ENCODE measurements at places on chromosomes 7 and 10. TPM values are rescaled to one million over a fixed set of nuclear protein-coding genes. Genes with fewer than 3 reads are reported as not detected.

The NEUROG3 gene
- not detected for total RNA-seq

The CPA1 gene
- total RNA-seq, result not detected

The PKD2L1 gene
- 0.09 TPM for total RNA-seq

The HOXA1 gene
- total RNA-seq, result 3.1 TPM

The IRF5 gene
- 12.5 TPM for total RNA-seq

The ACADSB gene
- 6.9 TPM for total RNA-seq

The LSM5 gene
- total RNA-seq, result 99.6 TPM

The MET gene
- total RNA-seq, result 81.1 TPM

The RTKN2 gene
- 0.91 TPM for total RNA-seq

The TEX47 gene
- not detected for total RNA-seq

The UNCX gene
- not detected for total RNA-seq

The OR6V1 gene
- not detected for total RNA-seq

The AUTS2 gene
- 2.7 TPM for total RNA-seq

The PPP1R3A gene
- not detected for total RNA-seq

The GTF2IRD1 gene
- total RNA-seq, result 25.3 TPM

The SAP25 gene
- total RNA-seq, result 0.39 TPM

The PTEN gene
- 43.2 TPM for total RNA-seq

The TRIM50 gene
- not detected for total RNA-seq

The KCNMA1 gene
- 69.4 TPM for total RNA-seq

The CLEC5A gene
- total RNA-seq, result not detected

The MRPL32 gene
- total RNA-seq, result 79.6 TPM

The GRB10 gene
- 67.0 TPM for total RNA-seq

The MLXIPL gene
- total RNA-seq, result 1.4 TPM

The CPN1 gene
- total RNA-seq, result 0.20 TPM

The BLNK gene
- not detected for total RNA-seq

The MRPL43 gene
- total RNA-seq, result 93.0 TPM

The GUSB gene
- 30.9 TPM for total RNA-seq

The NRCAM gene
- 105 TPM for total RNA-seq

The DPP6 gene
- not detected for total RNA-seq

The CALHM1 gene
- total RNA-seq, result not detected

The ZNF398 gene
- 8.0 TPM for total RNA-seq

The C1QL3 gene
- total RNA-seq, result not detected

The ERVW-1 gene
- total RNA-seq, result not detected

The SYT15 gene
- total RNA-seq, result 2.4 TPM

The CCDC71L gene
- 14.7 TPM for total RNA-seq

The PLPP4 gene
- total RNA-seq, result 0.28 TPM

The CALCR gene
- not detected for total RNA-seq

All from A549 treated with GW870086 at 1 μM for 4 hours (cell line).